Karpas-422 (cell line): ENCODE measurements at places on chromosomes 1 and 21. TPM values are rescaled to one million over a fixed set of nuclear protein-coding genes. Genes with fewer than 3 reads are reported as not detected.
A peak's percentile ranks its signal among the peaks of the same experiment; 100 is the strongest.

IQGAP3 gene
- total RNA-seq = 0.75 and 1.5 TPM in 2 replicates

DYNLT5 gene
- not detected in 2 replicates for total RNA-seq

- no peak overlapping the region for H3K27ac ChIP-seq
- DNase-seq = no peak
- H3K27me3 ChIP-seq = no peaks in the 10 kb centered on the region
- no peaks in the 10 kb centered on the region for H3K4me1 ChIP-seq
These were observed 117.7 kb upstream of the ETS2 start for GRCh38 chr21:38688068-38688467.

DNA sequence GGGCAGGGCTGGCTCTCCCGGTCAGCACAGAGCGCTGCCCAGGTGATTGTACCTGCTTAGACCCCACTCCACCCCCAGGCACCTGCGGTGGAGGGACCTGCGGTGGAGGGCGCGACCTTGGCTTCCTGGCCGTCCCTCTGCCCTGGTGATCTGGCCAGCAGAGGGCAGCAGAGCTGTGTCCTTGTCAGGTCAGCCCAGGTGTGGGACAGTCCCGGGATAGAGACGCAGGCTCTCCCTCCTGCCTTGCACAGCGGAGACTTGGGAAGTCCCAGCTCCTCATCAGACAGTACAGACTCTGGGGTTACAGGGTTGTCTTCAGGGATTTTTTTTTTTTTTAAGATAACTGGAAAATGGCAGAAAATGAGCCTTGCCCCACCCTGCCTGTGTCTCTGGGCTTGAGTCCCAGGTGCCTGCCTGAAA is 10.0 kb downstream of the SLX9 start:
- DNase-seq = peak; percentile 72
- no peak overlapping the region for H3K27ac ChIP-seq
- H3K36me3 ChIP-seq = peaks cover 4% of the 10 kb centered on the region; the same call in 1 of the 2 replicates
- no peaks in the 10 kb centered on the region for H3K4me1 ChIP-seq
- H3K27me3 ChIP-seq = no peaks in the 10 kb centered on the region
- H3K4me3 ChIP-seq = no peak overlapping the region

LRRN2 gene
- total RNA-seq = not detected in 2 replicates

DNA sequence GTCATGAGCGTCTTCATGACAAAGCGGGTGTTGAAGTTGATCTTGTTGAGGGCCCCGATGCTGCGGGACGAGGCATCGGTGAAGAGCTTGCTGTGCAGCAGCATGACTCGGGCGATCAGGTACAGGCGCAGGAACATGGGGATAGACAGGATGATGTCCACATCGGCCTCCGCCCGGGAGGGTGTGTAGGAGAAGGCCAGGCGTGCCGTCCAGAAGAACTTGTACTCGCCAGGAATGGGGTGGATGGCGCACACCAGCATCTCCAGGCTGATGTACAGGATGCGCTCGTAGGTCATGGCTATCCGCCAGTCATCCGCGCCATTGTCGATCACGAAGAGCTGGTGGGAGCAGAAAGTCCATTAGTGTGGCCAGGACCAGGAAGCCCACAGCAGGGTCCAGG is 98.0 kb downstream of the KCNN3 start:
- no peak overlapping the region for H3K4me3 ChIP-seq
- no peaks in the 10 kb centered on the region for H3K27me3 ChIP-seq
- peaks cover 12% of the 10 kb centered on the region for H3K4me1 ChIP-seq
- no peak for DNase-seq
- H3K36me3 ChIP-seq = peaks cover 41% of the 10 kb centered on the region

PHC2 gene
- total RNA-seq = 54.3 and 79.5 TPM in 2 replicates

GRCh38 chr1:232108598-232108997 is 482.0 kb downstream of the DISC1 start:
- H3K4me1 ChIP-seq = no peaks in the 10 kb centered on the region
- no peak overlapping the region for H3K4me3 ChIP-seq
- no peak overlapping the region for H3K27ac ChIP-seq

DNA sequence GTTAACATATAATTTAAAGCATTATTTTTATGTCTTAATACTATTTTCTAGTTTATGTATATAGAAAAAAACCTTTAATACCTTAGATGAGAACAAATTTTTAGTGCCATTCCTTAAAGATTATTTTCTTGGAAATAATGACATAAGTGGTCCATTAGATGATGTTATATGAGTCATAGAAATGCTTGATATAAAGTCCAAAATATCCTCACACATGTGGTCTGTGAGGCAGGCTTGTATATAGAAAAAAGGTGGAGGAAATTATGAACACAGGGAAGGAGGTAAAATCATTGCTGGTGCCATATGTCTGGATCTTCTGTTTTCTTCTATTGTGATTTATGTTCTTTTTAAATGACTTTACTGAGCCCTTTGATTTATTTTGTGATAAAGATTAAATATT is 79.3 kb downstream of the MAP3K7CL start:
- H3K27ac ChIP-seq = no peak overlapping the region
- no peaks in the 10 kb centered on the region for H3K27me3 ChIP-seq
- no peak for DNase-seq
- peaks cover 13% of the 10 kb centered on the region for H3K4me1 ChIP-seq
- no peaks in the 10 kb centered on the region for H3K36me3 ChIP-seq
- H3K4me3 ChIP-seq = no peak overlapping the region

- no peak overlapping the region for H3K27ac ChIP-seq
- H3K4me1 ChIP-seq = no peaks in the 10 kb centered on the region
- H3K4me3 ChIP-seq = no peak overlapping the region
These were observed 138.2 kb downstream of the PRDM2 start for GRCh38 chr1:13838236-13838635.

GRCh38 chr1:238953448-238954010 is 432.8 kb upstream of the CHRM3 start:
- no peaks in the 10 kb centered on the region for H3K4me1 ChIP-seq
- no peaks in the 10 kb centered on the region for H3K36me3 ChIP-seq
- no peak overlapping the region for H3K4me3 ChIP-seq
- no peaks in the 10 kb centered on the region for H3K27me3 ChIP-seq
- H3K27ac ChIP-seq = no peak overlapping the region

GRCh38 chr1:53182111-53182593 is 14.5 kb upstream of the CPT2 start:
- peak; percentile 93 for DNase-seq
- no peaks in the 10 kb centered on the region for H3K27me3 ChIP-seq
- no peaks in the 10 kb centered on the region for H3K36me3 ChIP-seq
- no peak overlapping the region for H3K27ac ChIP-seq

TRAF3IP3 gene
- total RNA-seq = 1.6 and 3.5 TPM in 2 replicates

GRCh38 chr1:50684185-50684584 is 260.9 kb upstream of the DMRTA2 start:
- H3K36me3 ChIP-seq = no peaks in the 10 kb centered on the region
- H3K4me1 ChIP-seq = no peaks in the 10 kb centered on the region
- no peak overlapping the region for H3K4me3 ChIP-seq
- no peak for DNase-seq
- no peaks in the 10 kb centered on the region for H3K27me3 ChIP-seq

WNT9A gene
- total RNA-seq = not detected in 2 replicates
